ENCODE measurements at places on chromosomes 12 and 14.
A peak's percentile ranks its signal among the peaks of the same experiment; 100 is the strongest.

GRCh38 chr12:19904819-19905218 lies 463.5 kb upstream of the PDE3A start:
- DNase-seq: no peak

GRCh38 chr12:116078396-116078795 lies 199.1 kb downstream of the MED13L start:
- DNase-seq: no peak

- DNase-seq: peak; percentile 60
Measured at GRCh38 chr12:121530600-121531355, 50.0 kb downstream of the KDM2B start.

DNA sequence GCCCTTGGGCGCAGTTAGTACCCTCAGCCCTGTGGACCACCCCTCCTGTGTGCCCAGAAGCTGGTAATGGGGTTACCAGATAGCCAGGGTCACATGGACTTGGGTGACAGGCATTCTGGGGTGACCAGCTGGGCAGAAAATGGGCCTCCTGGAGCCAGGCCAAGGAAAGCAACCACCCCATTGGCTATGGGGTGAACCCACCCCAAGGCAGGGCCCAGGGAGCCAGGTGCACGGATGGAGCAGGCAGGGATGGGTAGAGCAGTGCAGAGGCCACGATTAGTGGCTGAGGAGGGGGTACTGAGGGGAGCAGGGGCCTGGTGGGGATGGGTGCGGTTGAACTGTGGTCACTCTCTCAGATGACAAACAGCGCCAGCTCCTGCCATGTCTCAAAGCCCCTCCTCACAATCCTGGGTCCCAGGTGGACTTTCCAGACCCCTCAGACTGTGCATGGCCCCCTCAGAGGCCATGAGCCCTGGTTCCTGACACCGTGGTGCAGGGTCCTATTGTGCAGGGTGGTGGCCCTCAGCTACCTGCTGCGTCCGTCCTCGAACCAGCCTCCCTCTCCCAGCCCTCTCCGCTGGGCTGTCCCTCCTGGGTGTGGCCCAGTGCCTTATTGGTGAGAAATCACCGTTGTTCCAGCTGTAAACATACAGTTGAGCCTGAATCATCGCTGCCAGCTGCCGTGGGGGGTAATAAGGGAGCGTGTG lies 23.4 kb upstream of the BEGAIN start:
- no peak for DNase-seq

DNA sequence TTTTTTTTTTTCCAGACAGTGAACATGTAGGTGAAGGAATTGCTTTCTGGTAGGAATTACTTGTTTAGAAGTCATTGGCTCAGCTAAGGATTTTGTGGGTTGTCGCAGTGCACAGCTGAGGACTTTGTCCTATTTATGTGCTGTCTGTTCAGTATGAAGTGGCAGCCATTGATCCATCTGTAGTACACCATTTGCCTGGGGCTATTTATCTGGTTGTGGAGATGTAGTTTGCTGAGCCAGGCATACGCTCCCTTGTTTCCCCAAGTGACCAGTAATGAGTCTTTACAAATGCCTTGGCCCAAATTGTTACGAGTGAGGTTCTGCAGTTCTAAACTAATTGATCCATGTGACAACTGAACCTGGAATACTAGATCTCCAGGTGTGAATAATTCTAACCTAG lies 140.1 kb downstream of the NRXN3 start:
- DNase-seq: no peak

DNA sequence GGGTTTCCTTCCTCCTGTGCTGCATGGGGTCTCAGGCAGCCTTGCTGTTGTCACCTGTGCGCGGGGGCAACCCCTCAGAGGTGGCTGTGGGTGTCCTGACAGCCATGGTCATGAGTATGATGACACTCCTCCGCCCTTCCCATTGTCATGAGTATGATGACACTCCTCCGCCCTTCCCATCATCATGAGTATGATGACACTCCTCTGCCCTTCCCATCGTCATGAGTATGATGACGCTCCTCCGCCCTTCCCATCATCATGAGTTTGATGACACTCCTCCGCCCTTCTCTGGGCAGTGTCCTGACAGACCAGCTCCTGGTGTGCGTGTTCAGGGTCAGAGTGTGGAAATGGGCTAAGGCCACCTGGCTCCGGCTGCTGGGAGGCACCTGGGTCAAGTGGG lies 40.0 kb downstream of the FBRSL1 start:
- DNase-seq: no peak

DNA sequence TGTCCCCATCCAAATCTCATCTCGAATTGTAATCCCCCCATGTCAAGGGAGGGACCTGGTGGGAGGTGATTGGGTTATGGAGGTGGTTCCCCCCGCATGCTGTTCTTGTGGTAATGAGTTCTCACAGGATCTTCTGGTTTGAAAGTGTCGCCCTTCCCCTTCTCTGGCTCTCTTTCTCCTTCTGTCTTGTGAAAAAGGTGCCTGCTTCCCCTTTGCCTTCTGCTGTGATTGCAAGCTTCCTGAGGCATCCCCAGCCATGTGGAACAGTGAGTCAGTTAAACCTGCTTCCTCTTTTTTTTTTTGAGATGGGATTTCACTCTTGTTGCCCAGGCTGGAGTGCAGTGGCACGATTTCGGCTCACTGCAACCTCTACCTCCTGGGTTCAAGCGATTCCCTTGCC lies 104.0 kb downstream of the CCDC91 start:
- DNase-seq: no peak

DNA sequence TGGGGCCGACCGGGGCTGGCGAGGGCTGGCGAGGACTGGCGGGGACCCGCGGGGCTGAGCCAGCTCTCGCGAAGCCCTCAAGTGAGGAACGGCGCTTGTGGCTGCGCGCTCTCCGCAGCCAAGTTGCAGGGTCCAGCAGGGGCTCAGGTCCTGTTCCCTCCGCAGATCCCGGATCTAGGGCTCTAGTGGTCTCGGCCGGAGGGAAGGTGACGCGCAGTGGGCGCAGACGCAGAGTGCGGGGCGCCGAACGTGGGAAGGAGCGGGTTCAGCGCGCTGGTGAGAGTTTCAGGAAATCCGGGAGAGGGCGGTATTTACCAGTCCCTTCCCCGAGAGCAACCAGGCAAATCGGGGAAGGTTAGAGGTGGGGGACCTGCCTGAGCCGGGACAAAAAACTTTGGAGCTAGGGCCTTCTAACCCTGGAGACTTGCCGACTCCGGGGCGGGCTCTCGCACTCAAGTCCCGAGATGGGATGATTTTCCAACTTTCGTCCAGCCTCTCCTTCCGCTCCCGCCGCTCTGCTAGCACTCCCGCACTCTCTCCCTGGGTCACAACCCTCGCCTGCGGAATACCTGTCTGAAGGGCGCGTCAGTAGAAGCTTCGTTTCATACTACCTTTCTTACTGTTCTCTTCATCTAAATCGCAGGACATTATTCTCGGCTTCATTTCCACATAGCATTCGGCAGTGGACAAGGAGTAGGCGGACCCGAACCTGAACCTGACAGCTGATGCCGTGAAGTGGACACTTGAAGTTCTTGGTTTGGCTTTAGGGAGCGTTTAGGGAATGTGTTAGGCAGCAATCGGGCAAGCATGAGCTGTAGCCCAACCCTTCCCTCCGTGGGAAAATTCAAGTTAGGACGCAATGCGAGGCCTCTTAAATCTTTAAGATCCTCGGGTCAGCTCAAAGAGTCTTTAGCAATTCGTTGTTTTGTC lies 13.6 kb upstream of the PAX9 start:
- DNase-seq: no peak

DNA sequence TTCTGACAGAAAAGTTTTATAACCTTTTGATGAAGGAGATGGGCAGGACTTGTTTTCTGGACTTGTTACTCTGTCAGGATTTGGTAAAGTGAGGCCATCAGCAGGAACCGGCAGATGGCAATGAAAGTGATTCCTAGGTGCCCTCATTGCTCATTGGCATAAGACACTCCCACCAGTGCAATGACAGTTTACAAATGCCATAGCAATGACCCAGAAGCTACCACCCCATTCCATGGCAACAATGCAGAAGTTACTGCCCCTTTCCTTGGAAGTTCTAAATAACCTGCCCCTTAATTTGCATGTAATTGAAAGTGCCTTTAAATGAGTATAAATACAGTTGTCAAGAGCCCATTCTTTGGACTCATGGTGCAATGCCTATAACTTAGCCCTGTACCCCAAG lies 222.6 kb downstream of the CEP128 start:
- DNase-seq: no peak

DNA sequence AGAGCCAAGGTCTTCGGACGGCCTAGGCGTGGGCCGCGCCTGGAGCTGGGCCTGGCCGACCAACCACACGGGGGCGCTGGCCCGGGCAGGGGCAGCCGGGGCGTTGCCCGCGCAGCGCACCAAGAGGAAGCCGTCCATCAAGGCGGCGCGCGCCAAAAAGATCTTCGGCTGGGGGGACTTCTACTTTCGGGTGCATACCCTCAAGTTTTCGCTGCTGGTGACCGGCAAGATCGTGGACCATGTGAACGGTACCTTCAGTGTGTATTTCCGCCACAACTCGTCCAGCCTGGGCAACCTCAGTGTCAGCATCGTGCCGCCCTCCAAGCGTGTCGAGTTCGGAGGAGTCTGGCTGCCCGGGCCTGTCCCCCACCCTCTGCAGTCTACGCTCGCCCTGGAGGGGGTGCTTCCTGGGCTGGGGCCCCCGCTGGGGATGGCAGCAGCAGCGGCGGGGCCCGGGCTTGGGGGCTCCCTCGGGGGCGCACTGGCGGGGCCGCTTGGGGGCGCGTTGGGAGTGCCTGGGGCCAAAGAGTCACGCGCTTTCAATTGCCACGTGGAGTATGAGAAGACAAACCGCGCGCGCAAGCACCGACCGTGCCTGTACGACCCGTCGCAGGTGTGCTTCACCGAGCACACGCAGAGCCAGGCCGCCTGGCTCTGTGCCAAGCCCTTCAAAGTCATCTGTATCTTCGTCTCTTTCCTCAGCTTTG lies 4.4 kb upstream of the SHMT2 start:
- no peak for DNase-seq

DNA sequence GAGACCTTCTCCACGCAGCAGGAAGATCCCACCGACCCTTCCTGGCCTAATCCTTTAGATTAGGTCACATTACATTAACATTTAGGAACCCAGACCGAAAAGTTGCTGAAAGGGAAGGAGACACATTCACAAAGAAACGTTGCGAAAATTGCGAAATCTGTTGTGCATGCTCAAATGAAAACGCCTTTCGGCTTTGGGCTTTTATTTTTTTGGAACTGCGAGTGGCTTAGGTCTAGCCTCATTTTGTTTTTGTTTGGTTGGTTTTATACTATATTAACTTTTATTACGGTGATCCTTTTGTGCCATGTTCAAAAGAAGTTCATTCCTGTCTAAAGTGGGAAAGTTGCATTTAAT lies 1.5 kb downstream of the MYF6 start:
- no peak for DNase-seq

DNA sequence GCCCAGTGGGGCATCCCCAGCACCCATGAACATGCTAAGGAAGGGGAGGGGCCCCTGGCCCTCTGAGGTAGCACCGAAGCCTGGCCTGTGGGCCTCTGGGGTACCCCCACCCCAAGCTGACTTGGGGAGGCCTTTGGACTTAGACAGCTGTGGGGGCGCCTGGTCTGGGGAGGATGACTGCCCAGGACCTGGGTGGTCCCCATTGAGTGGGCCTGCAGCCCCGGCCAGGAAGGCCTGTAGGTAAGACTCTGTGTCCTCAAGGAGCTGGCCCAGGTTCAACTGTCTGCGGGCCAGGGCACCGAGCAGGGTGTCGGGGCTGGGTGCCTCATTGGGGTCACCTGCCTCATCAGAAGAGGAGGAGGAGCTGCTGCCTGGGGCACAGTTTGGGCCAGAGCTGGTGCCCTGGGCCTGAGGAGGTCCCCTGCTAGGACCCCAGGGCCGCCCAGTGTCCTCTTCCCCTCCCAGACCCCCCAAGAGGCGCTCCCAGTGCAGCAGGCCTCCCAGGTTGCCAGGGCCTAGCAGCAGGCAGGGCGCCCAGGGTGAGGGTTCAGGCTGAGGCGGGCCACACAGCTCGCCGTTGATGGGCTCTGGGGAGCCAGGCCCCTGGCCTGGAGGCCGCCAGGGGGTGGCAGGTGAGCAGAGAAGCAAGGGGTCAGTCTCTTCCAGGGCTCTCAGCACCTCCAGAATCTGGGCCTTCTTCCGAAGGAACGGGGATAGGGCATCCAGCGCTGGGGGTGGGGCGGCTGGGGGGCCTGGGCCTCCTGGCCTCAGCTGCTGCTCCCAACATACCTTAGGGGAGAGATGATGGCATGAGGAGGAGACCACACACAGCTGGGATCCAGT lies 31.4 kb downstream of the NCKAP5L start:
- no peak for DNase-seq

- no peak for DNase-seq
Measured at GRCh38 chr14:106877517-106877916, 1351.1 kb downstream of the TMEM121 start.

DNA sequence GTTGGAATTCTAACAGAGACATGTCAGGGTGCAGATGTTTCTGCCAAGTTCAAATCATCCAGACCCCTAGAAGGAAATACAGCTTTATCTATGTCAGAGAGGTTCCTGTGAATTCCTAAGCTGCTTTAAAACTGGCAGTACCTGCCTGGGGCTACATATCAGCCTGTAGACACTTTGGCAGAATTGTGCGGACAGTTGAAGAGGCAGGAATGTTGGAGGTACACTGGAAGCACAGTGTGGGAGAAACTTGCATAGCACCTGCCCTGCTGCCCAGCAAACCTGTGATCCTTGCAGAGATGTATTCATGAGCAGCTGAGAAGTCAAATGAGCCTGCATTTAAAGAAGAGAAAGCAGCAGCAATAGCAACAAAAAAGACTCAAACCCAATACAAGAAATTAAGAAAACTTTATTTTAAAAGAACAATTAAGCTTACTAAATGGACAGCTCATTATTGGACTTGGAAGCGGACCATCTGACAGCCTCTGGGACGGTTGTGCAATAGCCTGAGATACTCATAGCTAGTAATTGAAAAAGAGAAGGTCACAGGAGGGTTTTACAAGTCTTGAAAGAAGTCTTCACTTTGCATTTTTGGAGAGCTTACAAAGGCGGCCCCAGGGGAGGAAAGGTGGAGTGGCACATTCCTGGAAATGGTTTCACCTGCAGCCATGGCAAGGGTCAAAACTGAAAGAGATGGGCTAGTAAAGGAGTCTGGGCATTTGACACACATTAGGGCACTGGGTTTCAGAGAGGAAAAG lies 280.9 kb upstream of the FLRT2 start:
- DNase-seq: no peak

- DNase-seq: no peak
Measured at GRCh38 chr14:38210587-38211216, 3.0 kb downstream of the SSTR1 start.

GRCh38 chr12:101327546-101327945 lies 47.6 kb downstream of the UTP20 start:
- no peak for DNase-seq

DNA sequence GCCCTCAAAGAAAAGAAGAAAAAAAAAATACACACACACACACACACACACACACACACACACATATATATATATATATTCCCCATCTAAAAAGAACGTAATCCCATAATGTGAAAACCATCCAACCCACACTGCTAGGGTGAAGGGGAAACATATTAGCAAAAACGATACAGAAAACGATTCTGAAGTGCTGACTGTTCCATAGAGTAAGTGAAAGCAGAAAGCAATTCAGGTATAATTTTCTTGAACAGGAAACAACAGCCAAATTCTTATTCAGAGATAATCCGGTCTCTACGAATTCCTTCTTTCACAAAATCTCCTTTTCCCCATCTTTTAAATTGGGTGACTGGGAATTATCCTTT lies 393.5 kb downstream of the NOVA1 start:
- DNase-seq: no peak
